ENCODE measurements at places on chromosomes 2 and 18. TPM values are rescaled to one million over a fixed set of nuclear protein-coding genes. Genes with fewer than 3 reads are reported as not detected.

Gene CYP1B1
- 143 TPM for total RNA-seq

Gene MAP4K4
- total RNA-seq: 85.9 TPM

Gene NPHP1
- 2.4 TPM for total RNA-seq

Gene CABLES1
- 95.9 TPM for total RNA-seq

Gene MGAT4A
- total RNA-seq: 20.1 TPM

Gene SULT1C2
- total RNA-seq: 2.4 TPM

Gene HOXD8
- 3.7 TPM for total RNA-seq

GRCh38 chr18:63099848-63100629 is 219.5 kb downstream of the BCL2 start:
- no peak for DNase-seq

- no peak for DNase-seq
Observed at GRCh38 chr2:140353541-140353940, 1573.4 kb upstream of the NXPH2 start.

GRCh38 chr2:11752906-11753305 is 6.5 kb downstream of the LPIN1 start:
- no peak for DNase-seq

- no peak for DNase-seq
Observed at GRCh38 chr2:43934567-43934966, 61.2 kb downstream of the LRPPRC start.

DNA sequence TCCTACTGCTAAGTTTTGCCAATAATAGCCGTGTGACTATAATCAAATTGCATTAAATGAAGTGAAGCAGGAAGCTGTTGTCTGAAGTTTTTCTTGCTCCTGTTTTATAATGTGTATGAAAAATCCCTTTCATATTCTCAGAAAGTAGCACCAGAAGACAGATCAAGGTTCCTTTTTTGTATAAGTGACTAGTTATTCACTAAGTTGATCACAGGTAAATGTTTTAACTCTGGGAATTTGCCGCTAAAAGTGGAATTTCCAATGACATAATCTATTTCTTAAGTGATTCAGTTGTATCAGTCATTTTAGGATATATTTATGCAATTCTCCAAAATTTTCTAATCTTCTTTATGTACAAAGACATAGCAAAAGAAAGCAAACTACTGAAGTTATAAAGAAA is 99.6 kb downstream of the DPP4 start:
- DNase-seq: no peak

DNA sequence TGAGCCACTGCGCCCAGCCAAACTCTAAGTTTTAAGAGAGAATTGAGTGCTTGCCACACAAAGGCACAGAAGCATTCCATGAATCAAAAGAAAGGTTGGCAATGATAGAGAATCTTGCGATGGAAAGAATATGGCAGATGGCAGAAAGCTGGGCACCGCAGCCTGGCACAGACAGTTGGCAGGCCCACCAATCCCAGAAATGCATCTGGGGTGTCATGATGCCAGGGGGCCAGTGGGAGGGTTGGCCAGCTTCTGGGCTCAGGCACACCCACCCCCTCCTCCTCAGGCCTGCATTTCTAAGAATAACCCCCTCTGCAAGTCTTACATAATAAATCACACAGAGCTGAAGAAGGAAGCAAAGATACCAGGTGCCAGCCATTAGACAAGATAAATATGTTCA is 19.6 kb downstream of the ZNF2 start:
- DNase-seq: no peak

GRCh38 chr2:39499336-39499735 is 62.3 kb upstream of the MAP4K3 start:
- no peak for DNase-seq

DNA sequence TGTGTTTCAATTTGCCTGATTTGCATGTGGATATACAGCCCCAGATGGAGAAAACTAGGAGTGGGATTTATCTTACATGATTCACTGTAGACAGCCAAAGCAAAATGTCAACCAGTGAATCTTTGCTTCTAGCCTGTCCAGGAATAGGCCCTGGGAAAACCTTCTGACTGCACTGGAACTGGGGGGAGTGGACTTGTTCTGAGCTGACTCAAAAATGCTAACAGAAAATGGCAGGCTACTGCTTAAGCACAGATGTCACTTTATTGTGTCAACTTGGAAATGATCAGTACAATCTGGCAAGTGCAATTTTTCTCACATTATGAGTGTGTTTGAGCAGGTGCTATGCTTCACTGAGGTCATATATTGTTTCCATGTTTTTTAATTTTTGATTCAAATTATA is 593.7 kb downstream of the NRXN1 start:
- DNase-seq: no peak

DNA sequence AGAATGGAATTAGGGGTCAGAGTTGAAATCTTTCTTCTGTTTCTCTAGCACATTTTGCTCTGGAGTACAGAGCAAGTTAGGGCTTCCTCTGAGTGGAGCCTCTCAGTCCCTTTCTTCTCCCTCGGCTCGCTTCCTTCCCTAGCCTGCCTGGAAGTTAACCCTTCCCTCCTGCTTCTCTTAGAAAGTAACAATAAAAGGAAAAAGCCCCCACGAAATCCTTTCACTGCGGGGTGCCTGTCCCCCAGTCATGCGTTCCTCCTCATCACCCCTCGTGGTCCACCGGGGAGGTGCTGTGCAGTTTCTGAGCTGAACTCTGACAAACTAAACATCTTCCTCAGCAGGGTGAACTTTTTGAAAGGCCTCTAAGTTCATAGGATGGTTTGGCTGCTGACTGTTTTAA is 2.0 kb downstream of the IGFBP2 start:
- DNase-seq: no peak

- DNase-seq: no peak
Observed at GRCh38 chr2:121182520-121182919, 102.5 kb downstream of the TFCP2L1 start.

- no peak for DNase-seq
Observed at GRCh38 chr2:172710584-172711047, 25.0 kb upstream of the RAPGEF4 start.

DNA sequence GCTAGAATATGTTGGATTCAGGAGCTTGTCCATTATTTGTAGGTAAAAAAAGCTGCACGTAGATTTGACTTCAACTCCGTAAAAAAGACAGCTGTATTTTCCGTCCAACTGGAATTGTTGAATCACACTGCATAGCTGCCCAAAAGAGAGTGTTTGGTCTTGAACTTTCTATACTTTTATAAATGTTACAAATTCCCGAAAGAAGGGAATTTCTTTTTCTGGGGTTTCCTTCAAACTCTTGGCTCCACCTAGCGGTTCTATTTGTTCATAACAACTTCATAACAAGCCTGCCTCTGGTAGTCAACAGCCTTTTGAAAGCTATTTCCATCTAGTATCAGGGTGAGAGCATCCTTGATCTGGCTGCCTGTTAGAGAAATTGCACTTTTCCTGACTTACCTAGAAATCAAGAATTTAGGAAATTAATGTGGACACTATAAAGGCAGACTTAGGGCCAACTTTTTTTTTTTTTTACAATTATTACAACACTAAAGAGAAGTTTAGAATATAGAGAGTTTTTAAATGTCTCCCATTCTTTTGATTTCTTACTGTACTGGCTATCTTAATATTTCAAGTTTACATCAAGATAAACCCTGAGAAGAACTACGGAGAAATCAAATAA is 48.1 kb downstream of the TMEM185B start:
- DNase-seq: no peak

DNA sequence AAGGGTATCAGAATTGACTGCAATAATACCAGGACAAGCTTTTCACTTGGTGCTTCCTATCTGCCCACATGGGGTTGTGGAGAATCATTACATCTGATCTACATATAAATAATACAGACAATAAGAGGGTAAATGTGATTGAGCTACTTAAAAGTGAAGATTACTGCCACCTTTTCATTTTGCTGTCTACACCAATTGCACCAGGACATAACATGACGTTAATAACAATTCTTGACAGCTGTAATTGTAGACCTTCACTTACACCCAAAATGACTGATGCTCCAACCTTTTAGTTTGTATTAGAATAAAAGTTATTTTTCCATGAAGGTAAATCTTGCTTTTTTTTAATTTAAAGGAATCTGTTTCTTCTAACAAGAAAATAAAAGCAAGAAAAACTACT is 36.5 kb upstream of the TTN start:
- DNase-seq: no peak

DNA sequence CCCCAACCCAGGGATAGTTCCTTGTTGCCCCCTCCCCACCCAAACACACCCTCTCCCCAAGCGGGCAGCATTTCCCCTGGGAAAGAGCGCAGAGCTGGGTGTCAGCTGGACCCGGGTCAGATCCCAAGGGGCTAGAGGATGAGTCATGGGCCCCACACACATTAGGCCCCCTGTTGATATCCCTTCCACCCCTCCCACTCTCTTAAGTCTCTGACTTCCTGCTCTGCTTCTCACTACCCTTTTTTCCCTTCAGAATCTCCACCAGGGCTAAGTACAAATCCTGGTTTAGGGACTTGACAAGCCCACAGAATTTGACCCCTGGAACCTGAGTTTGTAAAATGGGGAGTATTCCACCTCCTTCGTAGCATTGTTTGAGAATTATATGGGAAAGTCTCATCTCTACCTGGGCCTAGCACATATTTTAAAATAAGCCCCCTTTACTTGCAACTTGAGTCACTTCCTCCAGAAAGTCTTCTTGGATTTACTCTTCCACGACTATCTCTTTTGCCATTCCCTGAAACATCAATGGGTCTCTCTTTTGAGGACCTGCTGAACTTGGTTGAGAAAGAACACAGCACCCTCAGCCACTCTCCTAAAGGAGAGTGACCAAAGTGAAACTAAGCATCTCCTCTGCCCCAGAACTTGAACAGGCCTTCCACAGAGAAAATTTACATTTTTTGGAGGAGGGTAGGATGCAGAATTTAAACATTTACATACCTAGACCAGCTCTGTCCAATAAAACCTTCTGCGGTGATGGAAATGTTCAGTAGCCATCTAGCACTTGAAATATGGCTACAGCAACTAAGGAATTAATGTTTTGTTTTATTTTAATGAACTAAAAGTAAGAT is 4.7 kb downstream of the RTKN start:
- no peak for DNase-seq

- no peak for DNase-seq
Observed at GRCh38 chr2:165060411-165060810, 105.1 kb upstream of the SLC38A11 start.

GRCh38 chr2:160984426-160985077 is 175.7 kb upstream of the TANK start:
- no peak for DNase-seq

DNA sequence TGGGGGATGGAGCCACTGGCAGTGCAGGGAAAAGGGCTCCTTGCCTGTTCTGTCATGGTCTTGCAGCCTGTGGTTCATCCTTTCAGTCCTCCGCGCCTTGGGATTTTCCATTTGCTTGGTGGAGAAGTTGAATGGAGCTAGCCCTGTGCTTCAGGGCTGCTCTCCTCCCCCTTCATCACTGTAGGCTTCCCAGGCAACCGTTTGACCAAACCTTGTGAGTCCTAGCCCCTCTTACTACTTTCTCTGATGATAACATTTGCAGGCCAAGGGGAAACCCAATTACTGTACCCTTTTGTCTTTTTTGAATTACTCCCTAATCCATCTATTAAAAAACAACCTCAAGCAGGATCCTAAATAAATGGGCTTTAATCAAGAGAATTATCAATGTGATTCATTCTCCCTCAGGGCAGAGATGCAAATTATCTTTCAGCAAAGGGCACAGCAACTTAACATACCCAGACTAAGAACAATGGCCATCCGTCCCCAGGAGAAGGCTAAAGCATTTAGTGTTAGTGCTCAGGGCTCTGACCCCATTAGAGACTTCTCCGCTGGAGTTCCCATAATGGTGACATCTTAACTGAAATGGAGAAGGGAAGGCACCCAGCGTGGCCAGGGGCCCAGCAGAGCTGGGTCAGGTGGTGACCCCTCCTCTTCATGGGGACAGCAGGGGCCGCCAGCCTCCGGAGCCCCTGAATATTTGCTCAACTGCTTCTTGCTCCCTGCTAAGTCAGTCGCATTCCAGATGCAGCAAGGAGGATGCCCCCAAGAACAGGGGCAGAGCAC is 40.7 kb downstream of the RHOB start:
- DNase-seq: no peak

Measured in omental fat pad (tissue), 4 donors.